ENCODE measurements at places on chromosomes 6 and 20.

DNA sequence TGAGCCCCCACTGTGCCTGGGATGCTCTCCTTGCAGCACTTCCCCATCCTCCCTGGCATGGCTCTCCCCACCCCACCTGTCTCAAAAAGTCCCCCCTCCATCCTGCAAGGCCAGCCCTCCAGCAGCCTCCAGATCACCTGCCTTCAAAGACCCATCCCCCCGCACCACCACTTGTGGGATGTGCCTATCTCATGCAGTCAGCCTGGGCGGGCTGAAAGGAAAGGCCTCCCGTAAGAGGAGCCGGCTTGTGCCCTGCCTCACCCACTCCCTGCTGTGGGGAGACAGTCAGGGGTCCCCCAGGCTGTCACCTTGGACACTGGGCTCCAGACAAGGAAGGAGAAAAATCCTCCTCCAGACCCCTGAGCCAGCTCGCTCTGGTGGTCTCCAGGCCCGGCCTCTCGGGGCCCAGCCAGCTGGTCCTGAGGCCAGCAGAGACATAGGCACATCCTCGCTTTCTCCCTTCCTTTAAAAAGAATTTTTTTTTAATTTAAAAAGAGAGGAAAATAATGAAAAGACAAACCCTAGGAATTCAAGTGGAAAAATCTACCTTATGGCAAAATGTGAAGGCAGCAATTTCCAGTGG, 77.3 kb downstream of the GRM4 start:
- no peak for DNase-seq

- DNase-seq, result no peak
These were observed 120.1 kb upstream of the ARMC2 start for GRCh38 chr6:108727966-108728730.

DNA sequence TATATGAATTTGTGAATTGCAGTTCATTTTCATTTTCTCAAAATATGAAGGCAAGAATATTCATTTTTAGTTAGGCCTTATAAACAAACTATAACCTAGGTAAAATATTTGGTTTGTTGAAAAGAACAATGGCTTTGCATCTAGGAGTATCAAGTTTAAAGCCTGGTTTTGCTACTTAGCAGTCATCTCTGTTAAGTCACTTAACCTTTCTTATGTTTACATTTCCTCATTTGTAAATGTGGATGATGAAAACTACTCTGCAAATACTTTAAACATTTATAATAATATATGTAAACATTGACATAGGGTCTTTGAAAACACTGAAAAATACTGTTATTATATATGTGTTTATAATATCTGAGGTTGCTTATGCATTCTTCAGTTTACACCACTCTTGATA, 135.5 kb downstream of the CENPW start:
- DNase-seq, result no peak

DNA sequence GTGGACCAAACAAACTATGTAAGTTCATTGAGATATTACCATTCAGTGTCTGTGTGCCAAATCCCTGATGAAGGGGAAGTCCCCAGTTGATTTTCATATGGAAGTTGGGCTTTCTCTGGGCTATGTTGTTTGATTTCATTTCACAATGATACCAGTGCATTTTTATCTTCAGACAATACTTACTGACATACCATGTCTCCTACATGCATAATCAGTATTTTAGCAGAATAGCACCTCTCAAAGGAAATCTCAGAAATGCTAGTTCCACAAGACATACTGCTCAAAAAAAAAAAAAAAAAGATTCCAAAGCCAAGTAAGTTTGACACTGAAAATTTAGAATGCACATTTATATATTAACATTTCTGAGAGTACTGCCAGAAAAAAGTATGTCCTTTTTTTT, 168.8 kb upstream of the RNF217 start:
- DNase-seq, result no peak

- DNase-seq, result peak; percentile 15
These were observed at the start of gene RAET1L for GRCh38 chr6:150025201-150025917. Gene RAET1L, minus strand, starts transcription at chr6:150025532. Its CDS starts 61 bp downstream, at chr6:150025471.

Measured in LHCN-M2 (cell line).